ENCODE measurements at places on chromosomes 2 and 18.

GRCh38 chr18:34548973-34549294, 161.2 kb upstream of the DTNA start:
- no peak for DNase-seq

DNA sequence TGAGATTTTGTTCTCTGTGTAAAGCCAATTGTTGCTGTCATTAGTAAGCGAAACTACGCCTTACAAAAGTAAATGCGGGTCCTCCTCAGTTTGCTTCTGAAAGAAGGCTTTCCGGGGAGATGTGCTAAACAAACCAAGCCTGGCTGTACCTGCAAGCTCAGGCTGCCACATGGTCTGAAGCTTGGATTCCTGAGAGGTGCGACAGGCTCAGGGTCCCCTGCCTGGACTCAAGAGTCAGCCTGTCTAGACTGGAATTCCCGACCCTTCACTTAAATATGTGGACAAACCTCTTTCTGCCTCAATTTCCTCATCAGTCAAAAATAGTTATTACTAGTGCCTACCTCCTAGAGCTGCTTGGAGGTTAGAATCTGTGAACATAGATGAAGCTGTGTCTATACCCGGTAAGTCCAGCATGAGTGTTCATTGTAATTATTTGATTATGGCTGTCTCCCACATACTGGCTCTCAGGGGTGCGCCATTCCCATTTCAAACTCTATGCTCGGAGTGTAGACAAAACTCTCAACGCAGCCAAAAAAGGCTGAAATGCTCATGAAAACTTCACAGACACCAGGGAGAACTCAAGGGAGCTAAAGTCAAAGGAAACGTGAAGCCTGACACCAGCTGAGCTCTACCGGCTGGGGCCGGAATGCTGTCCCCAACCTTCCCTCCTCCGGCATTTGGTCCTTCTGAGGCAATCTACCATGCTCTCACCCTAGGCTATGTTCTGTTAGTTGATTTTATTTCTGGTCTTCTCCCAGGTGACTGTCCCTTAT, 31.4 kb downstream of the SOWAHC start:
- DNase-seq = no peak

- no peak for DNase-seq
Measured at GRCh38 chr2:30641765-30642345, 165.4 kb downstream of the CAPN13 start.

- peak; percentile 51 for DNase-seq
Measured at GRCh38 chr2:231037731-231038482, 584 bp downstream of the C2orf72 start.

- no peak for DNase-seq
Measured at GRCh38 chr18:48953104-48953706, 2.4 kb upstream of the SMAD7 start.

GRCh38 chr18:12346240-12346565, 30.8 kb downstream of the AFG3L2 start:
- DNase-seq = no peak

- DNase-seq = no peak
Measured at GRCh38 chr2:149767516-149767974, 180.0 kb upstream of the MMADHC start.

DNA sequence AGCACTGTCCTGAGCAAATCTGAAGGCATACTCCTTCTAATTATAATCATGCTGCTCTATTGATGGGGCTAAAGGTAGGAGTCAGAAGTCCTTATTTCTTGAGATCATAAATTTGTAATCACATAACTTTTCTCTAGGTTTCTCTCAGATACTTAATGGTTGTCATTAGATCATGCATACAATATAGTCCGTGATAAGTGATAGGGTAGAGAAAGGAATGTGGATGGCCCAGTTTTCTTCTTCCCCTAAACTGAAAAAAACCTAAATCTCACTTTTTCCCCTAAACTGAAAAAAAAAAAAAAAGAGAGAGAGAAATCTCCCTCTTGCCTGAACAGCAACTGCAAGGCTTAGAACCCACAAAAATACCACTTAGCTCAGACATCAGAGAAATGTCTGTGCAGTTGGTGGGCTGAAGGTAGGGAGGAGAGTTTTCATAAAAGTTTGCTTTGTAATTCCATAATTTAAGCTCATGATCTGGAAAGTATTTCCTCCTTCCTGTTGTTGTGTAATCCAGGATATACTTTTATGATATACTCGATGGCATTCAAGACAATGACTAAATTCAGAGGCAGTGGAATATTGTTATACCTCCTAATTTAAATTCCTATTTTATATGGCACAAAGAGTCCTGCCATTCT, 79.3 kb upstream of the ITPRID2 start:
- no peak for DNase-seq

DNA sequence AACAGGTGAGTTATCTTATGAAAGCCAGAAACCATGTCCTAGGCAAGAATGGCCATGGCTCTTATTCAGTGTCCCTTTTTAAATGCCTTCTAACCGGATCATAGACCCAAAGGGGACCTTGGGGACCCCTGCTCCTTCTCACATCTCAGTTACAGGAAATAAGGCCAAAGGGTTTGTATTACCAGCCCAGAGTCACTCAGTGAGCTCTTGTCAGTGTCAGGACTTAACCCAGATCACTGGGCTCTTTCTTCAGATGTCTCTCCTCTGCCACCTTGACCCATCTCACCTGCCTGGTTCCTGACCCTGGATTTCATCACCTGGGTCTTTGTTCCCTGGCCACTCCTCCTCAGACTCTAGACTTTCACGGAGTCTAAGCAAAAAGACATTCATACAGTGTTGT, 556.7 kb downstream of the CMPK2 start:
- no peak for DNase-seq

GRCh38 chr2:46034535-46034934, 262.7 kb upstream of the EPAS1 start:
- DNase-seq = no peak

DNA sequence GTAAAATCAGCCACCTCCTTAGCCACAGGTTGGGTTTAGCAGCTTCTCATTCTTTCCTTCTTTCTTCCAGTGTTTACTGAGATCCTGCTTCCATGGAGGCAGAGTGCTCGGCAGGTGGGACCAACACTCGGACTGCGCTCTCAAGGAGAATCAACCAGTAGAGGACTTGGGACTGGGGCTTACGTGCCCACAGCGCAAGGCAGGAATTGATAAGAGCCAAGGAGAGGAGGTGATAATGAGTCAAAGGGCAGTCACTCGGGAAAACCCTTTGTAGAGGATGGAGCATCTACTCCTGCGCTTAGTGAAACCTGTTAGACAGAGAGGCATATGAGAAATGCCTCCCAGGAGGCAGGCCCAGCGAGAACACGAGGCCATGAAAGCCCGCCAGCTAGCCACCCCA, 2.9 kb upstream of the MRO start:
- DNase-seq = no peak

GRCh38 chr18:23422751-23423418, 30.2 kb upstream of the RIOK3 start:
- peak; percentile 73 for DNase-seq

- DNase-seq = no peak
Measured at GRCh38 chr2:158513841-158514240, 57.1 kb downstream of the PKP4 start.

- DNase-seq = no peak
Measured at GRCh38 chr2:191869178-191869577, 22.3 kb upstream of the CAVIN2 start.

GRCh38 chr2:221323513-221323912, 248.6 kb downstream of the EPHA4 start:
- DNase-seq = no peak

DNA sequence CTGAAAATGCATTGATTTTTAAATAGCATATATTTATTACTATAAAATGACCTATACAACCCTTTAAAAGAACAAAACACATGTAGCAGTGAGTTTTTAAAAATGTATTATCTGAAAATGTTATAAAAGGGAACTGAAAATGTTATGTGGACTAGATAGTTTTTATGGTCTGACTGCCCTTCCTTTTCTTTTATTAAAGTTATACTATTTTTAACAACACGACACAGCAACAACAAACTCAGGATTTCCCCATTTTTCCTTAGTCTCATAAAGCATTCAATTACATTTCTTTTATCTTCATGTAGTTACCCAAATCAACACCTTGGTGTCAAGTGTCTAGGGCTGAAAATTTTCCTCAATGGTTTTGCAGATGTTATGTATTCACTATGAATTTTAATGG, 132.8 kb upstream of the TMEFF2 start:
- DNase-seq = no peak

DNA sequence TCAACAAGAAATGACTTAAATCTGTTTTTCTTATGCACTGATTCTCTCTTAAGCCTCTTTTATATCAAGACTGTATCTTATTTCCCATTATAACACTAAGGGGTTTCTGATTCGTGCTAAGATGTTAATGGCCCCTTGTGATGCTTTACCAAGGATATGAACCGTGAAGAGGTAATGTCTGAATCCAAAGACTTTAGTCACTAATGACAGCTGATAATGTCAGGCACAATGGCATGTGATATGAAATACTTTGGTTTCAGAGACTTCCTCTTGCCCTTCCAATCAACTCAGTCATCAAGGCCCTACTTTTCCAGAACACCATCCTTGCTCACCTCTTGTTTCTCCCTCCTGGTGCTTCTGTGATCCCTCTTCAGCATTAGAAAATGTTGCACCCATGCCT, 262.8 kb downstream of the KCNE4 start:
- DNase-seq = no peak

DNA sequence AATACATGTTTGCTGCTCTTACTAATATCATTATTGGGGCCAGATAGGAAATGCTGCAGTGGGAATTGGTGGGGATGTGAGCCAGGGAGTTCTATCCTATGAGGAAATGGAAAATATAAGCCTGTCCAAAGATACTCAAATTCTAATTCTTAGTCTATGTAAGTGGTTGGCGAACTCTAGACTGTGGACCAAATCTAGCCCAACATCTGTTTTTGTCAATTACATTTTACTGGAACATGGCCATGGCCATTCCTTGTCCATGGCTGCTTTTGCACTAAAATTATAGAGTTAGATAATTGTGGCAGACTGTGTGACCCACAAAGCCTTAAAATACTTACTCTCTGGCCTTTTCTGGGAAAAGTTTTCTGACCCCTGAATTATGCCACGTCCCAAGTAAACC, 113.3 kb downstream of the MGAT5 start:
- no peak for DNase-seq

- no peak for DNase-seq
Measured at GRCh38 chr2:64470766-64471295, 16.9 kb downstream of the LGALSL start.

- DNase-seq = no peak
Measured at GRCh38 chr18:3345452-3345851, 83.5 kb downstream of the MYL12B start.

DNA sequence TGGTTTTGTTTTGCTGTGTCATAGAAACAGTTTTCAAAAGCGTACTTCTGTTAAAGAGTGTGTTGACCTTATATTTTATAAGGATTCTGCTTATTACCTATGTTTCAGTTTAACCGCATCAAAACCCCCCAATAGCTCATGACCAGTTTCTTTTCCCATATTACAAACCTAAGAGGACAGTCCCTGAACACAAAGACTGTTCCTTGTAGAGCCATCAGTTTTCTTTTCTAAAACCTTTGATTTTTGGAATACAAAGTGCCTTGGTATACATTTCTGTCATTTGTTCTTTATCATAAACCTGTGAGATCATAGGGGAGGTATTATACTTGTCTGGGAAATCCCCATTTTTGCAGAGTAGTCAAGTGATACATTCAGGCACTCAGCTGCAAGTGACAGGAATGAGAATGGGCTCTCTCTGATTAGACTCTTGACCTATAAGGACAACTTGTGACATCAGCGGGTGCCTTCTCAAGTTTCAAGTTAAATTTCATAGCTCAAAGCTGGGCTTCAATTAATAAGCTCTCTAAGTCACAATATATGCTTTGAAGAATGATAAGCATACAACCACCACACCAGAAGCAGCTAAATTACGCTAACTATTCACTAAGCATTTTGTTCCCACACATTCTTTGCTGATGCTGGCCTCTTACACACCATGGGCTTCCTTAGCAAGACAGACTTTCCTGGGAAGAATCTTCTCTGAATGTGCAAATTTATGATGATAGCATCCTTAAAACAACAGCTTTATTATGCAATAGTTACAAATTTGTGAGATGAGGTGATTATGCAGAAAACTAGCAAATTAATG, 97.5 kb upstream of the CD302 start:
- peak; percentile 38 for DNase-seq

DNA sequence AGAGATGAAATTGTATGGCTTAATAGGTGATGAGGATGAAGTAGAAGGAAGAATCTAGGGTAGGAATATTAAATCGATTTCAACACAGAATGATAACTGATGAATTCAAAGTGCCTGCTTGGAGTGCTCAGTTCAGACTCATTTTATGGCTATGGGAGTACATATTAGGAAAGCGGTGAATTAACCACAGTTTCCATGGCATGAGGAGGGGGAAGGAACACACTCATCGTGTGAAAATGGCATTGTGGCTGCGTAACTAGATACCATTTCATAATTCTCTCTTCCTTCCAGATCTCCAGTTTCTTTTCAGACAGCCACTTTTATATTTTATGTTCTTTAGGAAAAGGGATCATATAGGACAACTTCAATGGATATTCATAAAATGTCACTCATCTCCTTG, 232.3 kb upstream of the KCNJ3 start:
- no peak for DNase-seq

- no peak for DNase-seq
Measured at GRCh38 chr2:170846314-170846713, 29.6 kb downstream of the GAD1 start.

GRCh38 chr18:77130229-77131099, 2.1 kb downstream of the MBP start:
- no peak for DNase-seq

- DNase-seq = no peak
Measured at GRCh38 chr2:227876300-227876801, 4.9 kb downstream of the DAW1 start.

DNA sequence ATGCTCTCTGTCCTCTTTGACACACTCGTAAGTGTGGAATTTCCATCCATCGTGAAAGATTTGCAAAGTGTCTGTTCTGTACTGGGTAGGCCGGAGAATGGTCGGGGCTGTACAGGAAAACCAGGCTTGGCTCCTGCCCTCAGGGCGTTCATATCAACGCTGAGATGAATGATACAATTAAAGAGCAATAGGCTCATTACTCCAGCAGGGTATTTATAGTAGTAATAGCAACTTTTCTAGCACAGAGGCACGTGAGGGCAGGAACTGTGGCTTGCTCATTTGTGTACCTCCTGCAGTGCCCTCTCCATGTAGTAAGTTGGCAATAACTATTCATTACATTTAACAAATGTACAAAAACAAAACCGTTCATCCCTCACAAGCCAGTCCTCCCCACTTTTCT, 5.3 kb upstream of the NCK2 start:
- DNase-seq = no peak

DNA sequence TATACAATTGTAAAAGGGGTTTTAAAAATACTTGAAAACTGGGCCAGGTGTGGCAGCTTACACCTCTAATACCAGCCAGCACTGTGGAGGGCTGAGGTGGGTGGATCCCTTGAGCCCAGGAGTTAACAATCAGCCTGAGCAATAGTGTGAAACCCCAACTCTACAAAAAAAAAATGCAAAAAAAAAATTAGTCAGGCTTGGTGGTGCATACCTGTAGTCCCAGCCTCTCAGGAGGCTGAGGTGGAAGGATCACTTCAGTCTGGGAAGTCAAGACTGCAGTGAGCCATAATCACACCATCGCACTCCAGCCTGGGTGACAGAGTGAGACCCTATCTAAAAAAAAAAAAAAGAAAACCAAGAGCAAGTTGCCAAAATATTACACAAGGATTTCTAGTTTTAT, 182.7 kb downstream of the UBE2E3 start:
- no peak for DNase-seq
